A673 (cell line): ENCODE measurements at places on chromosomes 13 and 19. TPM values are rescaled to one million over a fixed set of nuclear protein-coding genes. Genes with fewer than 3 reads are reported as not detected.
A peak's percentile ranks its signal among the peaks of the same experiment; 100 is the strongest.

DNA sequence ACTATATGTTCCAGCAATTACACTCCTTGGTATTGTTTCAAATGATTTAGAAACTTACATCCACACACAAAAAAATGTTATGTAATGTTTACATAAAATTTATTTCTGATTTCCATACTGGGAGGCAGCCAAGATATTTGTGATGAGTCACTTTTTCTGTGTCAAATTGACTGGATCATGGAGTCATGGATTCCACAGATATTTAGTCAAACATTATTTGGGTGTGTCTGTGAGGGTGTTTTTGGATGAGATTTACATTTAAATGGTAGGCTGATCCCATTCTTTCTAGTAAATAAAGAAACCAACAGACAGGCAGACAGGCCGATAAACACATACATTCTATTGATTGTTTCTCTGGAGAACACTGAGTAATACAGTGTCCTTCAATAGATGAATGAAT lies 562.8 kb downstream of the SLITRK6 start:
- H3K27me3 ChIP-seq, result no peaks in the 10 kb centered on the region
- peak; percentile 26 for DNase-seq
- H3K4me3 ChIP-seq, result no peak overlapping the region

DNA sequence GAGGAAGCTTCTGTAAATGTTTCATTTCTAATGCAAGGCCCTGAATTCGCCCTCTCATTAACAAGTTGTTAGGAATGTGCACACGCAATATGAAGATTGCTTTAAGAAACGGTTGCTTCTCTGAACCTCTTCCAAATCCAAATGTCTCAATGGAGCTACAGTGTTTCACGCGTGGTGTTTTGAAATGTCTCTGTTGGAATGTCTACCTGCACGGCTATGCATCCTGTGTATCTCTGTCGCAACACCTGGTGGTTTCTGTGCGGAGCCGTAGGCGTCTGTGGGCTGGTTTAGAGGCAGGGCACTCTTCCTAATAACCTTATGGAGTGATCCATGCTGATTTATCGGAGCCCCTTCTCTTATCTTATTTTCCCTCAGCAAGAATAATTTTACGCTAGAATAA lies 1584.2 kb upstream of the SLC10A2 start:
- no peaks in the 10 kb centered on the region for H3K4me1 ChIP-seq
- H3K36me3 ChIP-seq, result no peaks in the 10 kb centered on the region
- no peaks in the 10 kb centered on the region for H3K27me3 ChIP-seq
- H3K27ac ChIP-seq, result no peak overlapping the region

DNA sequence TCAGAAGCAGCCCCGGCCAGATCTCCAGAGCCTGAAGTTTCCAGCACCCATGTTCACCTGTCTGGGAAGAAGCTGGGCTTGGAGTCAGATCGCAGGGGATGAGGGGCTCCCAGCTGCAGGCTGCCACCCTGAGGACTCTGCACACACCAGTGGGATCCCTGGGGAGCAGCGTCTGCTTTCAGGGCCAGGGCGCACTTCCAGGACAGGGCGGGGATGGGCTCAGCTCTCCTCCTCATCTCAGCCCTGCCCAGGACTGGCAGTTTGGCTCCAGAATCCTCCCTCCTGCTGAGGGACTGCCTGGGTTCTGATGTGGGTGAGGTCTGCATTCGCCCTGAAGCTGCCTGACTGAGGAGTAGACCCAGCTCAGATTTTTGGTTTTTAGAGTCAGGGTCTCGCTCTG lies 3.5 kb downstream of the SLC7A9 start:
- no peak overlapping the region for H3K4me3 ChIP-seq
- no peak overlapping the region for H3K27ac ChIP-seq
- DNase-seq, result no peak
- H3K36me3 ChIP-seq, result no peaks in the 10 kb centered on the region

DNA sequence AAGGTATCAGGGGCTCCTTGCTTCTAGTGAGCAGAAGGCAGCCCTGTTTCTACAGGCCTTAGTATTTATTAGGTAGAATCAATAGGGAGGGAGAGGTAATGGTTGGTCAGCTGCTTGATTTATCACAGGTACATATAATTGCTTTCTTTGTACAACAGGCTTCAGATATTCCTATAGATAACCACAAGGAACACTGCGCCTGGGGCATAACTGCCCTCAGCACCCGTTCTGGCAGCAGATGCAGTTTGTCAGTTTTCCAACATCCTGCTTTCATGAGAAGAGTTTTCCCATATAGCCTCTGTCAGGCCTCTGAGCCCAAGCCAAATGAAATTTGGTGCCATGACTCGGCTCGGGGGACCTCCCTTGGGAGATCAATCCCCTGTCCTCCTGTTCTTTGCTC lies 12.4 kb upstream of the ZNF486 start:
- H3K27me3 ChIP-seq, result no peaks in the 10 kb centered on the region
- H3K27ac ChIP-seq, result no peak overlapping the region
- no peak for DNase-seq
- H3K4me3 ChIP-seq, result no peak overlapping the region
- H3K36me3 ChIP-seq, result no peaks in the 10 kb centered on the region

DNA sequence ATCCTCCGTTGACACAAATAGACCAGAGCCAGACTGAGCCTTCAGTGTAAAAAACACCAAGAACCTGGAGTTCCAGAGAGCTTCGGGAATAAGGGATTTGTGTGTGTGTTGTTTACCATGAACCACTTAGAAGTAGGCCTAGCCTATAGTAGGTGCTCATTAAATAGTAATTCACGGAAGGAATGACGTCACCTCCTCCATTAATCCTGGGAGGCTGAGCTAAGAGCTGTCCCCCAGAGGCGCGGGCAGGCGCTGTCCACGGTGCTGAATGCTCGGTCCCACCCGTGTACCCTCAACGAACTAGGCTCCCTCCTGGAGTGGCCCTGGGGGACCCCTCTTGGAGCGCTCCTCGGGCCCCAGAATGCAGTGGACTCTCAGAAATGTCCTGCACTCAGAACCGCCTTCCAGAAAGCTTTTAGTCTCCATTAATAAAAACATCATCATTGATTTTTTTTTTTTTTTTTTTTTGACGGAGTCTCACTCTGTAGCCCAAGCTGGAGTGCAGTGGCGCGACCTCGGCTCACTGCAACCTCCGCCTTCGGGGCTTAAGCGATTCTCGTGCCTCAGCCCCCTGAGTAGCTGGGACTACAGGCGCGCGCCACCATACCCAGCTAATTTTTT lies 6.5 kb downstream of the UNC13A start:
- peaks cover 15% of the 10 kb centered on the region for H3K4me1 ChIP-seq
- H3K36me3 ChIP-seq, result no peaks in the 10 kb centered on the region
- H3K27me3 ChIP-seq, result no peaks in the 10 kb centered on the region

DNA sequence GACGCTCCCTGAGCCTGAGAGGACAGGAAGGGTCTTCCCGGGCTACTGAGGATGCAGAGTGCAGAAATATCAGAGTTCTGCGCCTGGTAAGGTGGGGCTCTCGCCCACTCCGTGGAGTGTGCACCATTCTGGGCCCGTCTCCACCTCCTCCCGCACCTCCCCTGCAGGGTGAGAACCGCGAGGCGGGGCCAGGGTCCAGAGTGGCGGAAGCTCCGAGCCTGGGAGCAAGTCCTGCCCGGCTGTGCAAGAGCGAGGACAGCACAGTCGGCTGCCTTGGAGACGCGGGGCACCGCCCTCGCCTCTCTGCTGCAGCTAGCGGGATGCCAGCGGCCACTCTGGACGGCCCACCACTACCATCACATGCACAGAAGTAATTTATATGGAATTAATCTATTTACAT lies 2304.4 kb downstream of the PCDH9 start:
- no peak overlapping the region for H3K27ac ChIP-seq

PDE4C gene
- not detected in 2 replicates for total RNA-seq

NCR1 gene
- total RNA-seq, result not detected in 2 replicates

DNA sequence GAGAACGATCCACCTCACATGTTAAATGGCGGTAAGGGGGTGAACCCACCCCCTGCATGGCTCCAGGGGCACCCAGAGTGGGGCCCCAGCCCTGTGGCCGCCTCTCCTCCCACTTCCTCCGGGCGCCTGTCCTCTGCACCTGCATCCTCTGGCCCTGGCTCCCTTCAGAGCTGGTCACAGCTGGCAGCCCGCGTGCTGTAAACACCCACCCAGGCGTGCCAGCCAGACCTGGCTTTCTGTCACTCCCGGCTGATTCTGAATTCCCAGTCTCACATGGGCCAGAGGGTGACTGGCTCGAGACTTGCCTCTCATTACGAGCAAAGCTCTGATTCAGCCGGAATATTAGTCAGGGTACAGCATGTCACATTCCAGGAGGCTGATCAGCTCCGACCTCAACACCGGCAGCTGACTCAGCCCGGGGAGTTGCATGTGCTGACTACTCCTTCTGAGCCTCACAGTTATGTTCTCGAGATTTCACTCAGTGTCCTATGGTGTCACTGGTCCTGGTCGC lies 75.1 kb downstream of the GNG7 start:
- DNase-seq, result peak; percentile 45
- H3K36me3 ChIP-seq, result no peaks in the 10 kb centered on the region

OR7G3 gene
- total RNA-seq, result not detected in 2 replicates

DNA sequence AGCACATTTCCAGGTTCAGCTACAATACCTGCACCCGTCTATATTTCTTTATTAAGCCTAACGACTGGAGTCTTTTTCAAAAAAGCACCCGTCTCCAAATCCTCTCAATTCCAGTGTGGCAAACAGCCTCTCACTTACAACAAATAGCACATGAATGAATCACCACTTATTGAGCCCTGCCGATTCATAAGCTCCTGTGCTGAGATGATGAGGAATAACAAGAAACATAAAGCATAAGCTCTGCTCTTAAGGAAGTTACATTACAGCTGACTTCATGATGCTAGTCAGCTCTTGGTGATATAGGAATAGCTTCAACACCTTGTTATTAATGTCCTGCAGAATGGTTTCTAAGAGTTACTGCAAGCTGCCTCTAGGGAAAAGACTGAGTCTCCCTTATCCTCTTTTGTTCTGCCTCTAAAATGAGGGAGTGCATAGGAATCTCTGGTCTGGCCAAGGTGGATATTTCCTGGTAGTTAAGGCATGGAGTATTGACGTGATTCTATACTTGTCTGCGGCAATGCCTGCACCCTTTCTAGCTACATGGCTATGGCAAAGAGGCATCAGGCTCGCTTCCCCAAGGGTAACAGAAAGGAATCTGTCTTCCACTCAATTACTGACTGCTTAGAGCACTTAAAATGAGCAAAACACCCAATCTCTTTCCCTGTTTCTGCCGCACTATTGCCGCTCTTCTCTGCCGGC lies 195.7 kb downstream of the KLF12 start:
- DNase-seq, result peak; percentile 74
- no peak overlapping the region for H3K4me3 ChIP-seq
- no peaks in the 10 kb centered on the region for H3K36me3 ChIP-seq
- no peaks in the 10 kb centered on the region for H3K27me3 ChIP-seq
- H3K4me1 ChIP-seq, result peaks cover 36% of the 10 kb centered on the region

DNA sequence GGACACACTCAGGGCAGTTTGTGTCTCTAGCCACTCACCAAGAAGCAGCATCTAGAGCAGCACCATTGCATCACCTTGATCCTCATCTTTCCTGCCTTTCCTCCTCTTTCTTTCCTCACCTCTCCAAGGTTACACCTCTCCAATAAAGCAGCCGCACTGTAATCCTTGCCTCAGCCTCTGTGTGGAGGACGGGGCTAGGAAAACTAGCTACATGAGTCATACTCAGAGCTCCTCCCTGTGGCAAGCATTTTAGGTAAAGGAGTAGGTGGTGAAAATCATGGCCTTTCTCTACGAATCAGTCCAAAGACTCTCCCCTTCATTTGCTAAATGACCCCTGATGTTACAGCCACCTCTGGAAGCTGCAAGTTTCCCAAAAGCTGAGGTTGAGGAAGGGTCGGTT lies 108.9 kb downstream of the DNAJC15 start:
- H3K4me1 ChIP-seq, result no peaks in the 10 kb centered on the region
- peak; percentile 34 for DNase-seq
- no peaks in the 10 kb centered on the region for H3K36me3 ChIP-seq
- no peaks in the 10 kb centered on the region for H3K27me3 ChIP-seq
- no peak overlapping the region for H3K4me3 ChIP-seq
